ENCODE measurements at places on chromosomes 13 and 19. TPM values are rescaled to one million over a fixed set of nuclear protein-coding genes. Genes with fewer than 3 reads are reported as not detected.

The S1PR4 gene
- total RNA-seq = not detected

The COQ8B gene
- 30.3 TPM for total RNA-seq

The PTGER1 gene
- total RNA-seq = 5.6 TPM

The FFAR3 gene
- total RNA-seq = not detected

The PRKCG gene
- not detected for total RNA-seq

The PLK5 gene
- 0.14 TPM for total RNA-seq

The KLK8 gene
- not detected for total RNA-seq

The UTP14C gene
- 30.5 TPM for total RNA-seq

Measured in smooth muscle cell of the umbilical artery (primary cell).